ENCODE measurements at places on chromosomes 3 and 15.

GRCh38 chr3:32996048-32996754 lies 44.8 kb downstream of the CCR4 start:
- no peak for DNase-seq

- peak; percentile 67 for DNase-seq
Measured at GRCh38 chr15:56496635-56497034, 31.7 kb upstream of the MNS1 start.

DNA sequence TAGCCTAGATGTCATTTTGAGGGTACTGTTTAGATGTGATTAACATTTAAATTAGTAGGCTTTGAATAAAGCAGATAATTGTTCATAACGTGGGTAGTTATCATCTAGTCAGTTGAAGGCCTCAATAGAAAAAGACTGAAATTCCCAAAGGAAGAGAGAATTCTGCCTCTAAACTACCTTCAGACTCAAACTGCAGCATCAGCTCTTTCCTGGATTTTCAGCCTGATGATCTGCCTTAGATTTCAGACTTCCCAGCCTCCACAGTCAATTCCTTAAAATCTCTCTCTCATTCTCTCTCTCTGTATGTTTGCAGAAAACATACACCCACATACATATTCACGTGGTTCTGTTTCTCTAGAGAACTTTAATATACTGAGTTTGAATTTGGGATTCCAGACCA lies 58.0 kb upstream of the MBNL1 start:
- DNase-seq: no peak

GRCh38 chr3:146403792-146404191 lies 65.6 kb downstream of the PLSCR2 start:
- DNase-seq: no peak

- DNase-seq: no peak
Measured at GRCh38 chr3:111910806-111911205, 51.7 kb downstream of the PHLDB2 start.

DNA sequence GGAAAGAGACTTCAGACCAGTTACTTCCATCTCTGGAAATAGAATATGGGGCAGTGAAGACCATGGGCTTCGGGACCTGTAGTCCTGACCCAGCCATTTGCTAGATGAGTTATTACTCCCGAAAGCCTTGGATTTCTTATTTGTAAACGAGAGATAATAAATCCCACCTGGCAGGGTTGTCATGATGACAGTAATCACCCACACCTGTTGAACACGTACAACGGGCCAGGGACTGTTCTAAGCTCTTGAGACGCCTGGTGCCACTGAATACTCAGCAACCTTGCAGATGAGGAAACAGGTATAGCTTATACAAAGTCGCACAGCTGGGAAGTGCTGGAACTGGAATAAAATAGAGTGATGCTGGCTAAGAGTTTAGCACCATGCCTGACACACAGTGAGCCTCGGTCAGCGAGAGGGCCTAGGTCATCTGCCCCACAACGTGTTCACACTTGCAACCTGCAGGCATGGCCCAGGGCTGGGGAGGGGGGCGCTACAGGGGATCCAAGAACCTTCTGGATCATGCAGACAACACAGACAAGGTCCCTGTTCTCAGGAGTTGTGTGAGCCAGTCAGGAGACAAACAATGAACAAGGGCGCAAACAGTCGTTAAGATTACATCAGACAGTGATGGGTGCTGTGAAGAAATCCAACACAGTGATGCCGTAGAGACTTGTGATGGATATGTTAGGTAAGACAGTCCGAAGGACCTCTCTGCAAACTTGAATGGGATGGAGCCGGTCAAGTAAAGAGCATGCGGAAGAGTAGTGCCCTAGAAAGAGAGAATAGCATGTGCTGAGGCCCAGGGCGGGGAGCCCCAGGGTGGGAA lies 89.2 kb downstream of the CORO2B start:
- DNase-seq: no peak

GRCh38 chr3:126135406-126136076 lies 44.8 kb downstream of the ALDH1L1 start:
- no peak for DNase-seq

DNA sequence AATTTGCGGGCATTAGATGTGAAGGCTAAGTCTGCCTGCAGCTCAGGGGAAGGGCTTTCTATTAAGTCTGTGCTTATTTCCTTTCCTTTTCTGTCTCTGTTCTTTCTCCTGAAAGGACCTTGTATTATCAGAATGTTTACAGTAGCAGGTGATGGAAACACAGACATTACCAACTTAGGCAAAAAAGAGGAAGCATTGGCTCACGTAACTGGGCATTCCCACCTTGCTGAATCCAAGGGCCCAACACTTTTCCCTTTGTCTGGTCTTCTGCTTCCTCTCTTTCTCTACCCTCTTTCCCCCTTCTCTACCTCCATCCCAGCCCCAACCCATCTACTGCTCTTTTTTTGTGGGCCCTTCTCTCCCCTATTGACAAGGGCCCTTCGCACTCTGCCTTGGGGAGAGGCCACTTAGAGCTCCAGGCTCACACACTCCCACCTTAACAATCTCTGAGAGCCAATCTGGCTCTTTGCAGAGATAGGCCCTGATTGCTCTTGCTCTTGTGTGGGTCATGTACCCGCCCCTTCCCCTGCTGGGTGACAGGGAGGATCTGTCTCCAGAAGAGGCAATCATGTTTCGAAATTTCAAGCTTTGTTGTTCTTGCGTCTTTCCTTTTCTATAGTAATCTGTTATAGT lies 35.0 kb downstream of the ACAA1 start:
- no peak for DNase-seq
